ENCODE measurements at places on chromosomes 16 and 17.

DNA sequence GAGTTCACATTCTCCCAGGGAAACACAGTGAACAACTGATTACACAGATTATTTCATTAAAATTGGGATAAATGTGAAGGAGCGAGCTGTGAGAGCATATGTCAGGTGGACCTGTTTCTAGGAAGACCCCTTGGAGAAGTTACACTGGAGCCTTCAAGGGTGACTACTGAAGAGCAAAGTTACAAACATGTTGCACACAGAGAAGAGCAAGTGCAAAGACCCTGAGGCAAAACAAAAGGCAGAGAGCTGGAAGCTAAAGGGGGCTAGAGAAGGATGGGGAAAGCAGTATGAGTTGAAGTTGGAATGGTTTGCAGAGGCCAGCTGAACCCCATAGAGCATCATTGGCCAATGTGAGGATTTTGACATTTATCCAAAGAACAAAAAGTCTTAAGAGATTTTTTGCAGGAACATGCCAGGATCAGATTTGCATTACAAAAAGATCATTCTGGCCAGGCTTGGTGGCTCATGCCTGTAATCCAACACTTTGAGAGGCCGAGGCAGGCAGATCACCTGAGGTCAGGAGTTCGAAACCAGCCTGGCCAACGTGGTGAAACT, 14.1 kb downstream of the PDZD9 start:
- DNase-seq: no peak

DNA sequence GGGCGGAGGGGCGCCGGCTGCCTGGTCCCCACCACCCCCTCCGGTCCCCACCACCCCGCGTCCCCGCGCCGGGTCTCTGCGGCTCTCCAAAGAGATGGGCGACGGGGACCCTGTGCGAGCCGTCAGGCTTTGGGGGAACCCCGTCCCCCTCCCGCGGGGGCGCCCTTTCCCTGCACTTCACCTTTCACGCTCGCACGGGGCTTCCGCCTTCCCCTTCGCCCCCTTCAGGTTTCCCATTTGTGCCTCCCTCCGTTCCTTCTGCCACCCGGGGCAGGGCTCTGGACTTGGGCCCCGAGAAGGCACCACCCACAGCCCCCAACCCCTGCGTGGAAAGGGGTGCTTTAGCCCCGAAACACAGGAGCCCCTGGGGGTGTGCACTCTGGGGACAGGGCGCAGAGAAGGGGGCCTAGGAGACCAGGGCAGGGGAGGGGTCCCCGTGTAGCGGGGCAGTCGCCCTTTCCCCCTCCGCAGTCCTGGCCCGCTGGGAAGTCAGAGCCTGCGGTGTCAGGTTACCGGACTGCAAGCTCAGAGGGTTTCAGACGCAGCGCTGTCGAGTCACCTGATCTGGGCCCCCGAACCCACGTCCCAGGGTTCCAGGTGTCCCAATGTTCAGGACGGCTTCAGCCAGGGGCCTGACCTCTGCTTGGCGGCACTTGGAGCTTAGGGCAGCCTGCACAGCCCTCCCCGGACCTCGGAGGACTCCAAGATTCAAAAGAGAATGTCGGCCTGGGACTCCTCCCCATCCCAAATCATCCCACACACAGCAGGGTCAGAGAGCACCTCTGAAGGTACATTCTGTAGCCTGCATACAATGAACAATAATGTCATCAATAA, 6.7 kb upstream of the CCDC92B start:
- DNase-seq: no peak

- DNase-seq: no peak
These were observed 4.4 kb upstream of the CALB2 start for GRCh38 chr16:71354156-71354555.

DNA sequence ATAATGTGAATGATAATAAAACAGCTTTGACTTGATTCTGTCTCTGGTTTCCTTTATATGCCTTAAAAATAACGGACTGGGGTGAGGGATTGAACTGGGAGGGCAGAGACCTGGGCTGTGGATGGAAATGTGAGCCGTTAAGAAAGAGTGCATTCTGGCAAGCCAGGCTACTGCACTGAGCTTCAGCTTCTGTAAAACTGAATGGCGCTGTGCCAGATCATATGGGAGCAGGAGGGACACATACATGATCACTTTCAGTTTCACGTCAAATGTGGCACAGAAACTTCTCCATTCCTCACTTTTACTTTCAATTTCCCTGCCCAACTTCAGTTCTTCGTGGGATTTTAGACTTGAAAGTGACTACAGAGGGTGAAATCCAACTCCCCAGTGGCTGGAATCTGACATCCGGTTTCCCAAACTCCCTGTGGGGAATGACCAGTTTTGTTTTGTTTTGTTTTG, 1.1 kb downstream of the MT2A start:
- DNase-seq: no peak

- no peak for DNase-seq
These were observed 16.1 kb upstream of the EXOC7 start for GRCh38 chr17:76119409-76120371.

- DNase-seq: no peak
These were observed 924 bp downstream of the ZNF598 start for GRCh38 chr16:2008631-2009163.

DNA sequence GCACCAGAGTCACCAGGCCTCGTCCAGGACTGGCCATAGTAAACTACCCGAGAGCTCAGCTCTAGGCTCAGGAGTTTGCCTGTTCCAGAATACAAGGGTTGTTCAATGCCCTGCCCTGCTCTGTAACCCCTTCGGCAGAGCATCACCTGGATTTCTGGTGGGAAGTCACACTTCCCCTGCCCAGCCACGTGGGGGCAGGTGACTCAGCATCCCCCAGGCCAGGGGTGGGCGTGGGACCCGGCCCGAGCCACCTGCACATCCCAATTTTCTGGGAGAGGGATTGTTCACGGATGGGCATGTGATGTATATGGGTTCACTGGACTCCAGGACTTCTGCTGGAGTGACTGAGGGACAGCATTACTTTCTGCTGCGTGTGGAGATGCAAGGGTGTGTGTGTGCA, 25.8 kb downstream of the COX4I1 start:
- no peak for DNase-seq

DNA sequence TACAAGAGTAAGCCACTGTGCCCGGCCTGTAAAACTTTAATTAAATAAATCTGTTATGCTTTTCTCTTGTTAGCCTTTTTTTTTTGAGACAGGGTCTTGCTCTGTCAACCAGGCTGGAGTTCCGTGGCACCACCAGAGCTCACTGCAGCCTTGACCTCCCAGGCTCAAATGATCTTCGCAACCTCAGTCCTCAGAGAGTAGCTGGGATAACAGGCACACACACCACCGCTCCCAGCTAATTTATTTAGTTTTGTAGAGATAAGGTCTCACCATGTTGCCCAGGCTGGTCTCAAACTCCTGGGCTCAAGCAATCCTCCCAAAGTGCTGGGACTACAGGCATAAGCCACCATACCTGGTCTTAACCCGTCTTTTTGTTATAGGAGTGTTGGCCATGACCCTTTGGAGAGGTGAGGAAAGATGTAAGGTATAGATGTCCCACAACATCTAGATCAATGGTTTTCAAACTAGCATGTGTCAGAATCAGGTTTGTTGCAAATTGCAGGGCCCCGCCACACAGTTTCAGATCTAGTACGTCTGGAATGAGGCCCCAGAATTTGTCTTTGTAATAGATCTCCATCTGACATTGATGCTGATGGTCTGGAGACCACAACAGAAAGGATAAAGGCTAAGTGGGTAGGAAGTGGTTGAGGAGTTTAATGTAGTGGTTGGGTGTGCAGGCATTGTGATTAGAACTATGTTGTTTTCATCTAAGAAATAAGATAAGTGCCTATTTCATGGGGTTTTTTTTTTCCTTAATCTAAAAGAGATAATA, 4.3 kb upstream of the GGA2 start:
- DNase-seq: no peak

DNA sequence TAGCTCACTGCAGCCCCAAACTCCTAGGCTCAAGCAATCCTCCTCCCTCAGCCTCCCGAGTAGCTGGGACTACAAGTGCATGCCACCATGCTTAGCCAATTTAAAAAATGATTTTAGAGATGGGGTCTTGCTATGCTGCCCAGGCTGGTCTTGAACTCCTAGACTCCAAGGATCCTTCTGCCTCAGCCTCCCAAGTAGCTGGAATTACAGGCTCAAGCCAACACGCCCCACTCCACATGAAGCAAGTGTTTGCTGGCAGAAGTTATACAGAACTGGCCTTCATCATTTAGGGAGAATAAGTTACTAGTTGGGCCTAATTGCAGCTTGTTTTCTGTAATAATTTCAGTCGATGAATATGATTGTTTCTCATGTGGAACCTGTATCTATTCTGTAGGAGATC, 68.0 kb downstream of the SHISA6 start:
- DNase-seq: no peak

DNA sequence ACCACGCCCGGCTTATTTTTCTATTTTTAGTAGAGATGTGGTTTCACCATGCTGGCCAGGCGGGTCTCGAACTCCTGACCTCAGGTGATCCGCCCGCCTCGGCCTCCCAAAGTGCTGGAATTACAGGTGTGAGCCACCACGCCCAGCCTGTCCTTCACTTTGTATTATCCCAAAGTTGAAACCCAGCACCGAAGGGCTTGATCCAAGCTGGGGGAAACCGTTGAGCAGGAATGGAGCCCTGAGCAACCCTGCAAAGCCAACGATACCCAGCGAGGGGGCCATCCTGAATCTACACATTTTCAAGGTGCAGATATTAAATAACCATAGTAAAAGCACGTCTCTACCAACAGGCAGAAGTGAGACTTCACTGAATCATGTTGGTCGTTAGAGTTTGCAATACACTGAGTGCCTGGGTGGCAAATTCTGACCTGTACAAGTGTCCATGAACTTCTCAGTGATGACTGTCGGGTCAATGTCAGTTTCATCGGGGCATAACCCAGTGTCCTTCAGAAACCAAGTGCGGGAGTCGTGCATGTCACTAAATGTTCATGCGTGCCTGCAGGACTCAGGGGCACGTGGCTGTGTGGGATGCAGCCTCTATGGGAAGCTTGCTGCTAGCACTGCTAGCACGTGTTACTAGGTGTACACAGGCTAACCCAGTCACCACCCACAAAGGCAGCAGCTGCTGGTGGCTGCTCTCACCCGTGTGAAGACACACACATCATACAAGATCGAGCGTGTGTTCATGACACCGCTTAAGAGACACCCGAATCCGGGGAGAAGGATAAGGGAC, 10.5 kb upstream of the RBFOX3 start:
- no peak for DNase-seq

- DNase-seq: no peak
These were observed 30.8 kb downstream of the EFCAB5 start for GRCh38 chr17:29972277-29972676.

- DNase-seq: no peak
These were observed 22.2 kb upstream of the LCMT1 start for GRCh38 chr16:25089351-25089750.

- no peak for DNase-seq
These were observed 13.2 kb downstream of the IL4R start for GRCh38 chr16:27326738-27327585.

DNA sequence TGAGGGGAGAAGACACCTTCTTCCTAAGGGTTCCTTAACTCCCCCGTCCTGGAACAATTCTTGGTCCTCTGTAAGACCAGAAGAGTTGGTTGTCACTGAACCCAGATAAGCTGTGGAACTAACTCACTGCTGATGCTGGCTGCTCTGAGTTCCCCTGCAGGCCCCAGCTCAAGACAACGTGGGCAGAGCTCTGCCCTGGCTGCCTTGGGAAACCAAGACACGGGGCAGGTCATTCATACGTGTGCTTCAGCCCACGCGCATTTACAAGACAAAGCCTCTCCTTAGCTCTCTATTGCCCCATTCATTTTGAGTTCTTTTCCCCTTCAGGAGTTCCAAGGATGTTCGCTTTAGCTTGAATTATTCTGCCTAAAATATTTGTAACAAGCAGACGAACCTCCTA, 3.4 kb upstream of the NAT9 start:
- no peak for DNase-seq

- no peak for DNase-seq
These were observed 368.6 kb downstream of the SHISA9 start for GRCh38 chr16:13269905-13270528.

GRCh38 chr17:80822700-80823410, 168.8 kb upstream of the CHMP6 start:
- no peak for DNase-seq

DNA sequence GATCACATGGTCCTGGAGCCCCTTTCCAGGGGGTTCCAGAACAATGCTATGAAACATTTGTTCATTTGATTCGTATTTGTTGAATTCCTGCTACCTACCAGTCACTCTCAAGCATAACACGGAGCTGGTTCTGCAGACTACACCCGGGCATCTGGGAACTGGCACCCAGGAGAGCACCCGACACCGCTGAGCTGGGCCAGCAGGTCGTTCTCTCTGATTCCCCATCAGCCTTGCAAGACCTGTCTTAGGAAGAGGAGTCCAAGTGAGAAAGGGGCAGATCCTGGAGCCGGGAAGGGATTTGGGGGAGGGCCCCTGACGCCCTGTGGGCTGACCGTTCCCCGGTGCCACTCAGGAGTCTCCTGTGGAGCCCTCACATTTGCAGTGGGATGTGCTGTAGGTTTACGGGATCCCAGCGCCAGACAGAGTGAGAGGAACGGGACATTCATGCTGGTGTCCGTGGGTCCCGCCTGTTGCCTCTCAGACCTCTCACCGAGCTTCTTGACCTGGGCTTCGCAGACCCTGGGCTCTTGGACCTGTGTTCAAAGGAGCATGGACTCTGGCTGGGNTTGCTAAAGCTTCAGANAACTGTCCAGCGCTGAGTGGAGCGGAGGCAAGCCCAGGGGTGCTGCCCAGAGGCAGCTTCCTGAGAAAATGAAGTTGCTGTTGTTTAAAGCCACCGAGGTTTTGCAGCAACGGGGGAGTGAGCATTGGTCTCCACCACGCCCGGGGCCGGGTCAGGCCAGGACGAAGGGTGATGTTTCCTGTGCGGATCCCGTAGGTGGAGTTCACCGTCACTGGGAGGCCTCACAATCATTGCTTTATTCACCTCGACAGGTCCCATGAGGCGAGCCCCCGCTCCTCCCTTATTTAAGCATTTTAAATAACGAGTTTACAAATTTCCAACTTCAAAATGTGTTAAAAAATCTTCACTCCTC, 49.2 kb downstream of the METRNL start:
- DNase-seq: no peak

DNA sequence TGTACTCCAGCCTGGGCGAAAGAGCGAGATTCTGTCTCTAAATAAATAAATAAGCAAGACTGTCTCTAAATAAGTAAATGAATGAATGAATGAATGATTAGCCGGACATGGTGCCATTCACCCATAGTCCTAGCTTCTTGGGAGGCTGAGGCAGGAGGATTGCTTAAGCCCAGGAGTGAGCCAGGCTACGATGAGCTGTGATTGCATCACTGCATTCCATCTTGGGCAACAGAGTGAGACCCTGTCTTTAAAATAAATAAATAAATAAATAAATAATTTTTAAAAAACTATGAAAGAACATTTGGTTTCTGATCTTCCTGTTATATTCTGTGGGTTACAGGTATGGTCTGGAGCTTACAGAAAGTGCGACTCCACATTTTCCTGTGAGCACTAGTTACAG, 65.0 kb downstream of the C17orf58 start:
- no peak for DNase-seq

GRCh38 chr16:2808181-2808580, 8.9 kb upstream of the PRSS21 start:
- no peak for DNase-seq

- DNase-seq: no peak
These were observed 121.5 kb upstream of the ADAMTS18 start for GRCh38 chr16:77556201-77556873.

GRCh38 chr16:89159066-89159849, 12.3 kb upstream of the CDH15 start:
- DNase-seq: no peak
